Activated T-helper 1 cell treated with Interleukin-2 at 50 U/mL for 16 hours (primary cell): ENCODE measurements at places on chromosomes 2 and 18.

GRCh38 chr2:159615367-159616285, 722 bp downstream of the BAZ2B start:
- DNase-seq = peak; percentile 3

DNA sequence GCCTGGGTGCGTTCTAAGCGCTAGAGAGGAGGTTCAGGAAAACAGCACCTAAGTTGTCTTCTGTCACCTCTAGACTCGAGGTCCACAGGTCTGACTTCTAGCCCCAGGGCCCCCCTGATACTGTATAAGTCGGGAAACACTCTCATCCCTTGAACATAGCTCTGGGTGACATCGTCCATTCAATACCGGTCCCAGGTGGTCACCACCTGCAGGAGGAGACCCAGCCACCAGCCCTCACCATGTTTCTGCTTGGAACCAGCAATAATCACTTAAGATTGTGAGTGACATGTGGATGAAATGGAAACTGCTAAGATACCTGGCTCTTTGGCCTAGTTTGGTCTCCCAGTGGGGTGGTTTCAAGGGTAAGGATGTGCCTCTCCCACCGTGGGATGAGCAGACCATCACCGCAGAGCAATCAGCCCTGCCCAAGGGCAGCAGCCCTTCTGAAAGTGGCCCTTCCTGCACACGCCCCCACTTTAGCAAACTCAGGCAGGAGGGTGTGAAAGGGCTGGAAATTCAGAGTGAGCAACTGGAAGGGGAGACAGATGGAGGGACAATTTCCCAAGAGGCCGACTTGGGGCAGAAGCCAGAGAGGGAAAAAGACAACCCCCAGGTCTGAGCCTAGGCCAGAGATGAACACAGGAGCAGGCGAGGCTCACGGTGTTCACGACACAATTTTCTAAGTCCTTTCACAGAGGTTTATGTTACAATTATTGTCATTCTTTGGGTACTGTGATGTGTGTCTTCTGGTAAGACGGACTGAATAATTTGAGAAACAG, 95.2 kb downstream of the ZNF516 start:
- no peak for DNase-seq

GRCh38 chr2:26283606-26284005, 38.9 kb downstream of the HADHB start:
- DNase-seq = no peak

GRCh38 chr2:174717916-174718315, 46.4 kb downstream of the CHRNA1 start:
- DNase-seq = no peak

DNA sequence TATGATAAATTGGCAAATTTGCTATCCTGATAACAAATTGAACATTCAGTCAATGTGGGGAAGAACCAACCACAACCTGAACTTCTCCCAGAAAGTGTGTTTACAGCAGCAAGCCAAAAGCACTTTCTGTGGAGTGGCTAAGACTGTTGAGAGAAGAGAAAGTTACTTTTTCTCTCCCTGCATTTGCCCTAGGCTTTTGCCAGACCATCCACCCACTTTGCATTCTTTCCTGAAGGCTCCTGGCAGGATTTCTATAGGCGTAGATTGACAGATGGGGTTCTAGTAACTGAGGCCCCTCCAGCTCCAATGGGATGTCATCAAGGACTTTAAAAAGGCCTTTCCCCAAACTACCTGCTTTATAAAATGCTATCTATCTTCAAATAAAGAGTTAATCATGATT, 215.2 kb downstream of the GULP1 start:
- DNase-seq = no peak

- no peak for DNase-seq
Measured at GRCh38 chr2:231919341-231920035, 6.7 kb downstream of the NPPC start.

- no peak for DNase-seq
Measured at GRCh38 chr18:28735731-28736130, 558.8 kb upstream of the CDH2 start.

- no peak for DNase-seq
Measured at GRCh38 chr2:230975927-230976326, 20.0 kb upstream of the SPATA3 start.

- no peak for DNase-seq
Measured at GRCh38 chr2:129751409-129751808, 228.1 kb upstream of the RAB6C start.
